Effector memory CD8-positive, alpha-beta T cell (primary cell): ENCODE measurements at places on chromosomes 2 and 18.

- DNase-seq, result no peak
Observed at GRCh38 chr2:137748533-137748932, 215.7 kb upstream of the HNMT start.

GRCh38 chr2:217162533-217162932, 302.7 kb upstream of the TNP1 start:
- no peak for DNase-seq

- DNase-seq, result no peak
Observed at GRCh38 chr2:239268082-239268481, 132.7 kb downstream of the HDAC4 start.

DNA sequence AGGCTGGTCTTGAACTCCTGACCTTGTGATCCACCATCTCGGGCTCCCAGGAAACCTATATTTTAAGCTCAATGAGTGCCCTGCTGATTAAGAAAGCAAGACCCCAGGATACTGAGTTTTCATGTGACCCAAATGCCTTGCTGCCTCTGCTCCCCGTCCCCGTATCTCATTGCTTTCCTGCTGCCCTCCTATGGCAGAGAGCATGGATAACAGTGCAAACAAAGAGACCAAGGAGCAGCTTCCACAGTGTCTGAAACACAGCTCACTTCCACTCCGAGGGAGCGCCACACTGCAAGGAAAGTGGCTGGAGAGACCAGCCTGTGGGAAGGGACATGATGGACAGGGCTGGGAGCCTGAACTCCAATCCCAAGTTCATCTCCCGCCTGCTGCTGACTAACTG, 246.8 kb downstream of the TMEM182 start:
- DNase-seq, result no peak
